ENCODE measurements at places on chromosomes 2 and 18. TPM values are rescaled to one million over a fixed set of nuclear protein-coding genes. Genes with fewer than 3 reads are reported as not detected.

The ANKRD53 gene
- total RNA-seq = 0.11 TPM

The USP14 gene
- 27.9 TPM for total RNA-seq

The DOCK10 gene
- total RNA-seq = 65.3 TPM

The CD8A gene
- total RNA-seq = not detected

The ACP1 gene
- total RNA-seq = 113 TPM

The ID2 gene
- 240 TPM for total RNA-seq

The R3HDM1 gene
- total RNA-seq = 11.7 TPM

The CDK5R2 gene
- total RNA-seq = 0.38 TPM

The TWIST2 gene
- total RNA-seq = 28.5 TPM

The COLEC12 gene
- total RNA-seq = 0.32 TPM

The MARCHF4 gene
- total RNA-seq = 2.7 TPM

The REG3A gene
- total RNA-seq = not detected

The PDE11A gene
- not detected for total RNA-seq

The ASB18 gene
- total RNA-seq = not detected

The POTEI gene
- total RNA-seq = not detected

The LIPG gene
- total RNA-seq = 0.19 TPM

The ZNF519 gene
- total RNA-seq = 7.5 TPM

The RNF125 gene
- total RNA-seq = 0.06 TPM

The LIMS3 gene
- total RNA-seq = 4.5 TPM

The LRRTM4 gene
- not detected for total RNA-seq

The MAP4K3 gene
- total RNA-seq = 41.4 TPM

The PXDN gene
- 126 TPM for total RNA-seq

The ANKRD30B gene
- total RNA-seq = 1.1 TPM

The KCNS3 gene
- 1.1 TPM for total RNA-seq

The UXS1 gene
- total RNA-seq = 52.5 TPM

The NETO1 gene
- not detected for total RNA-seq

The GALR1 gene
- total RNA-seq = not detected

The ADCYAP1 gene
- not detected for total RNA-seq

The SPDYA gene
- 0.63 TPM for total RNA-seq

The DYNAP gene
- total RNA-seq = not detected

The COL4A4 gene
- not detected for total RNA-seq

The GTF3C2 gene
- 42.3 TPM for total RNA-seq

The RPE gene
- total RNA-seq = 111 TPM

The RAB31 gene
- 26.2 TPM for total RNA-seq

The DUSP2 gene
- total RNA-seq = 0.23 TPM

The RRM2 gene
- 162 TPM for total RNA-seq

The SERPINB3 gene
- total RNA-seq = not detected

The CDKL4 gene
- not detected for total RNA-seq

The FAM124B gene
- not detected for total RNA-seq

The FHOD3 gene
- 8.5 TPM for total RNA-seq

The FAP gene
- 102 TPM for total RNA-seq

The UCN gene
- total RNA-seq = 1.2 TPM

The NGEF gene
- total RNA-seq = 0.26 TPM

The AGXT gene
- not detected for total RNA-seq

The RAD51AP2 gene
- total RNA-seq = under 0.01 TPM

The IL1A gene
- not detected for total RNA-seq

The SPP2 gene
- not detected for total RNA-seq

The PCARE gene
- not detected for total RNA-seq

The TTR gene
- total RNA-seq = not detected

The CPO gene
- not detected for total RNA-seq

The NT5C1B gene
- not detected for total RNA-seq

The KIAA2012 gene
- total RNA-seq = not detected

All from LHCN-M2 (cell line).